A549 treated with CORT108297 at 1 μM for 4 hours (cell line): ENCODE measurements at places on chromosomes 13 and 19. TPM values are rescaled to one million over a fixed set of nuclear protein-coding genes. Genes with fewer than 3 reads are reported as not detected.

Gene ZNF420
- total RNA-seq: 4.1 to 6.4 TPM (median 4.8 TPM) in 5 replicates

Gene SIGLECL1
- not detected in 5 replicates for total RNA-seq

Gene GPR32
- not detected in 5 replicates for total RNA-seq

Gene ZNF98
- total RNA-seq: not detected in 5 replicates

Gene DKKL1
- 0.39 to 0.74 TPM (median 0.47 TPM) in 5 replicates for total RNA-seq

Gene CCL25
- total RNA-seq: not detected in 5 replicates

Gene USHBP1
- total RNA-seq: 0.02 to 0.05 TPM in 2 of 5 replicates, not detected in the others

Gene TEKTIP1
- total RNA-seq: 0.21 TPM in 1 of 5 replicates, not detected in the others

Gene NLRP5
- total RNA-seq: not detected in 5 replicates

Gene SIGLEC9
- total RNA-seq: not detected in 5 replicates

Gene TMEM38A
- total RNA-seq: 1.2 to 1.5 TPM (median 1.3 TPM) in 5 replicates

Gene LAMP1
- 72.2 to 95.3 TPM (median 89.7 TPM) in 5 replicates for total RNA-seq

Gene KANK3
- total RNA-seq: 3.1 to 6.2 TPM (median 5.1 TPM) in 5 replicates

Gene NLRP9
- total RNA-seq: not detected in 5 replicates

Gene COG6
- total RNA-seq: 3.5 to 8.5 TPM (median 5.4 TPM) in 5 replicates

Gene NLRP11
- 0.05 to 0.08 TPM (median 0.06 TPM) in 4 of 5 replicates, not detected in the other for total RNA-seq

Gene PSG5
- total RNA-seq: 0.54 to 0.79 TPM (median 0.58 TPM) in 5 replicates

Gene PLPP2
- 78.6 to 117 TPM (median 112 TPM) in 5 replicates for total RNA-seq

Gene PLIN5
- 0.10 to 0.34 TPM (median 0.26 TPM) in 3 of 5 replicates, not detected in the others for total RNA-seq

Gene NOTCH3
- 7.9 to 12.5 TPM (median 12.1 TPM) in 5 replicates for total RNA-seq

Gene COL4A2
- 132 to 176 TPM (median 141 TPM) in 5 replicates for total RNA-seq

Gene EXOC3L2
- 0.58 to 1.8 TPM (median 1.3 TPM) in 5 replicates for total RNA-seq

Gene ZNF85
- 0.07 to 0.48 TPM (median 0.13 TPM) in 5 replicates for total RNA-seq

Gene LSM14A
- 191 to 345 TPM (median 229 TPM) in 5 replicates for total RNA-seq

Gene HNRNPUL1
- total RNA-seq: 284 to 314 TPM (median 312 TPM) in 5 replicates

Gene RFPL4A
- 0.31 to 0.54 TPM (median 0.45 TPM) in 5 replicates for total RNA-seq

Gene HSH2D
- 0.06 TPM in 1 of 5 replicates, not detected in the others for total RNA-seq

Gene TMEM86B
- 2.7 to 6.4 TPM (median 5.2 TPM) in 5 replicates for total RNA-seq

Gene SLC7A9
- total RNA-seq: 0.27 to 0.76 TPM (median 0.44 TPM) in 5 replicates

Gene GJB6
- 0.06 TPM in 2 of 5 replicates, not detected in the others for total RNA-seq

Gene ZNF177
- 0.38 to 0.69 TPM (median 0.57 TPM) in 5 replicates for total RNA-seq

Gene KCNJ14
- 1.0 to 2.1 TPM (median 1.2 TPM) in 5 replicates for total RNA-seq

Gene LILRA1
- not detected in 5 replicates for total RNA-seq

Gene ZNF320
- not detected in 5 replicates for total RNA-seq

Gene COMP
- 0.04 to 0.06 TPM (median 0.05 TPM) in 4 of 5 replicates, not detected in the other for total RNA-seq

Gene CATSPERD
- 0.08 TPM in 1 of 5 replicates, not detected in the others for total RNA-seq
